ENCODE measurements at places on chromosomes 7 and 10. TPM values are rescaled to one million over a fixed set of nuclear protein-coding genes. Genes with fewer than 3 reads are reported as not detected.

Gene STK31
- total RNA-seq: 0.44 TPM

Gene MRLN
- total RNA-seq: not detected

Gene WEE2
- not detected for total RNA-seq

Gene PPIA
- total RNA-seq: 351 TPM

DNA sequence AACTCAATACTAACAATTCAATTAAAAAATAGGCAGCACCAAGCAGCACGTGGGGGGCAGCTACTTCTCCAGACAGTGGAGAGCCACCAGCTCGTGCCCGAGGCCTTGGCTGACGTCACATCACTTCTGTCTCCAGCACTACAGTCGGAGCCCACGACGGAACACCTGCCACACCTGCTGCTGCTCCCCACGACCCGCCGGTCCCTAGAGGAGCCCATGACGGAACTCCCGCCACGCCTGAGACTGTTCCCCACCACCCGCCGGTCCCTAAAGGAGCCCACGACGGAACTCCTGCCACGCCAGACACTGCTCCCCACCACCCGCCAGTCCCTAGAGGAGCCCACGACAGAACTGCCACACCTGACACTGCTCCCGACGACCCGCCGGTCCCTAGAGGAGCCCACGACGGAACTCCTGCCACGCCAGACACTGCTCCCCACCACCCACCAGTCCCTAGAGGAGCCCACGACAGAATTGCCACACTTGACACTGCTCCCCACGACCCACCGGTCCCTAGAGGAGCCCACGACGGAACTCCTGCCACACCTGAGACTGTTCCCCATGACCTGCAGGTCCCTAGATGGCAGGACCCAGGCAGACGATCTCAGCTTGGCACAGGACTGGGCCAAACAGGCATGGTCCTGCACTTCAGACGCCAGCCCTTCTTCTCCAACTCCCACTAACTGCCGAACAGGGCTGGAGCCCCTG, 258.0 kb downstream of the ELFN1 start:
- no peaks in the 10 kb centered on the region for H3K4me1 ChIP-seq
- H3K27ac ChIP-seq: no peak overlapping the region
- H3K4me3 ChIP-seq: no peak overlapping the region
- no peaks in the 10 kb centered on the region for H3K36me3 ChIP-seq

Gene PON1
- 0.59 TPM for total RNA-seq

DNA sequence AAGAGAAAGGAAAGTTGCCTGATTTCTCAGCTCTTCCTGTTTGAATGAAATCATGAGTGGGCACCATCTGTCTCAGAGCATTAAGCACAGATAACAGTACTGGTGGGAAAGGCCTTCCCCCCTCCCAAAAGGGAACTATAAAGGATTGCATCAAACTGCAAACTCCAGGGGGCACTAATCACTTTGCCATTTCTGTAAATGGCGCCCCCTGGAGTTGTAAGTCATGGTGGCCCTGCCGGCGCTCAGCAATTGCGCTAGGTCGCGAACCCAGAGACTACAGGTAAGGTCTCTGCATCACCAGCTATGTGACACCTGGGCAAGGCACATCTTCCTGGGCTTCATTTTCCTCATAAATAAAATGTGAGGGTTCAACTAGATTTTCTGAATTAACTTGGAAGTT, 11.1 kb downstream of the LRRC4 start:
- peaks cover 53% of the 10 kb centered on the region for H3K4me1 ChIP-seq
- H3K4me3 ChIP-seq: no peak overlapping the region
- no peak for DNase-seq
- H3K27ac ChIP-seq: no peak overlapping the region
- H3K36me3 ChIP-seq: no peaks in the 10 kb centered on the region

DNA sequence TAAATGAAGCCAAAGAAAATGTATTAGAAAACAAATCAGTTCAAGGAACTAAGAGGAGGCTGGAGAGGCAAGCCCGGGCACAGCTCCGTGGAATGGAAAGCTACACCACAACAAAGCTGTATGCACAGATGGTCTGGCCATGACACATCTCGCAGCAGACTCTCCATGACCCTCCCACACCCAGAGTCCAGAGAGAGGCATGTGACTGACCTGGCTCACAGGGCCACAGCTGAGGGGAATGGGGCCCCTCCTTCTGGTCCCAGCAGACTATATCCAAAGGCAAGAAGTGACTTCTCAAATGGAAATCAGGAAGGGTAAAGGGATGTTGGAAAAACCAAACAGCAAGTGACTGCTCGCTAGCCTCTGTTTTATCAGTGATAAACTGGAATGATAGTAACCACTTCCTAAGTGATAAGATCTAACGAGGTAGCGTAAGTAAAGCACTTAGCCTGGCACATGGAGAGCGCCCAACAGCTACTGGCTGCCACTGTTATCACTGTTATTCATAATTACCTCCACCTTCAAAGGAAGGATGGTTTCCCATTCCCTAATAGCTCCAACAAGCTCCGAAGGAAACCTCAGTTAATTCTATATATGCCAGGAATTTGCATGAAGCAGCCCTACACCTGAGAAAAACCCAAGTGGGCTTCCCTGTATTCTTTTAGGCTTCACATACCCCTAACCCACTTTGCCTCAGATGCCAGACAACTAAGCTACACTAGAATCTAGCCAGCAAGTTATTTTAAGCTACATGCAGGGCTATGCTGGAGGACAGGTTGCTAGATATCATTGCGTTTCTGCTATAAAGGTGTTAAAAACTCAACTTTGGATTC, 8.4 kb downstream of the OSBPL3 start:
- no peak overlapping the region for H3K4me3 ChIP-seq
- no peak for DNase-seq
- no peak overlapping the region for H3K27ac ChIP-seq

All from upper lobe of left lung (tissue), 6 donors.